Tibial artery (tissue), 4 donors: ENCODE measurements at places on chromosomes 1 and 21.
A peak's percentile ranks its signal among the peaks of the same experiment; 100 is the strongest.

DNA sequence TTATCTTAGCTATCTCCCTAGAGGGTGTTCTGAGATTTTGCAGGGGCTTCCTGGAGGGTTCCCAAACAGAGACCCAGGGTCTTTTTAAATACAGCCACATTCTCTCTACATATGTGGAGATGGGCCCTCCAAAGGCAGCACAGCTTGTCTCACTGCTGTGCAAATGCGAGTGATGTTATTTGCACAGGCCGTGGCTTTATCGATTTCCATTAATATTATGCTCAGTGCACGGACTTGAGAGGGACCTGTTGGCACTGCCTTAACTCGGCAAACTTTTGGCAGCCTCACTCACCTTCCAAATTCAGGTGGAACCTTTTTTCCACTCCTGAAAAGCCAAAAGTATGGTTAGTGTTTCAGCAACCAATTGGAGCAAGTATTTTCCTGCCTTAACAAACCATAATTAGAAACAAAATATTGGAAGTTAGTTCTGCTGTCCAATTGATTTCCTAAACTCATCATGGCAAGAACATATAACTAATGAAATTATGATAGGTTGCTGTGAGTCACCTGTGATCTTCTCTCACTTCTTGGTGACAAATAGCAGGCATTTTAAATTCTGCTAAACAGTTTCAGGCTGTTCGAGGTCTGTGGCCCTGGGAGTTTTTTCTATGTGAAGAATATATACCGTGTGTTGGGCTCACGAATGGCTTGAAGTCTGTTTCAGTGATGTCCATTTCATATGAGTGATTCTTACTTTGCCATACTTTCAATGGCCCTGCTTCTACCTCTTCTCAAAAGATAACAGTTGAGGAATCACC lies 10.9 kb downstream of the LHX9 start:
- DNase-seq: no peak

- no peak for DNase-seq
These were observed 3.5 kb upstream of the SSX2IP start for GRCh38 chr1:84693785-84694184.

- no peak for DNase-seq
These were observed 761 bp upstream of the PAX7 start for GRCh38 chr1:18629659-18630510.

DNA sequence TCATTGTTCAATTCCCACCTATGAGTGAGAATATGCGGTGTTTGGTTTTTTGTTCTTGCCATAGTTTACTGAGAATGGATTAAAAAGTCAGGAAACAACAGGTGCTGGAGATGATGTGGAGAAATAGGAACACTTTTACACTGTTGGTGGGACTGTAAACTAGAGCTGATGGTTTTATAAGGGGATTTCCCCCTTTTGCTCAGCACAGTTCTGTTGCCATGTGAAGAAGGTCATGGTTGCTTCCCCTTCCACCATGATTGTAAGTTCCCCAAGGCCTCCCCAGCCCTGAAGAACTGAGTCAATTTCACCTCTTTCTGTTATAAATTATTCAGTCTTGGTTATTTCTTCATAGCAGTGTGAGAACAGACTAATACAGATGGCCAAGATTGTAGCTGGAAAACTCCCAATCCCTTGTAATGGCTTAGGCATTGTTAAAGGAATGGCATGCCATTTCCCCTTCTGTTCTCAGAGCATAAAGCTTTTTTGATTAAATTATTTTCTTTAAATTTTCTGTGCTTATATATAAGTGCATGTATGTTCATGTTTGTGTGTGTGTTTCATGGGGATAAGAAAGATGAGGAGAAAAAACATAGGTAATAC lies 144.8 kb downstream of the BACH1 start:
- no peak for DNase-seq

DNA sequence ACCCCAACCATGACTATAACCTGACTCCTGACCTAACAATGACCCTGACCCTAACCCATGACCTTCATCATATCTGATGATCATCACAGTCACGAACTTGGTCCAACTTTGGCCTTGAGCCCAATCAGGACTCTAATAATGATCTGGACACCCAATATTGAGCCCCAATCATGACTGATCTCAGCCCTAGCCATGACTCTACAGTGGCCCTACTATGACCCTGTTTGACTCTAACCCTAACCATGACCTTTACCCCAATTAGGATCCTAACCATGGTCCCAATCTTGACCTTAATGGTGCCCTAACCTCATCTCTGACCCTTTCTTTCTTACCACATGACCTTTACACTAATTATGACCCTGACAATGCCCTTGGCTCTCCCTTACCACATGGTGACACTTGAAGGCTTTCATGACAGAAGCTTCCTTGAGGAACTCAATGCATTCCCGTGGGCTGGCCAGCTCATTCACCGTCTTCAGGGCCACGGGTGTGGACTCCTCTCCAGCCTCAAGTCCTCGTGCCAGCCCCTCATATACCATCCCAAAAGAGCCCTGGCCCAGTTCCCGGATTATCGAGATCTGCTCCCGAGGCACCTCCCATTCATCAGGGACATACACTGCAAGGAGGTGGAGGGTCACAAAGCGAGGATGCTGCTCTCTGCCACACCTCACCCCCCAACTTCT lies 16.2 kb downstream of the INSRR start:
- DNase-seq: no peak

DNA sequence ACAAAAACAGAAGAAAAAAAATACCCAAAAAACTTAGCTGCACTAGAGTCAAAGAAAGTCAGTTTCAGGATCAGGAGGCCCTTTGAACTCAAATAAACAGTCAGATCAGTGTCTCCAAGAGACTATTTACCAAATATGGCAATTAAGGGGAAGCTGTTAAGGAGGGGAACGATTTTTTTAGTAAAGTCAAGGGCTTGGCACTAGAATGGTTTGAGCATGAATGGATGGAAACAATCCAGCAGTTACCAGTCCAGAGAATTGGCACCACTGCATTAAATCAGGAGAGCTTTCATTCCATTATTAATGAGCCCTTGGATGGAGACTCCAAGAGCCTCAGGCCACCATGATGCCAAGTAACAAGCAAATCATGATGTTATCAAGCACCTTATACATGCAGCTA lies 7.2 kb downstream of the TRAPPC3 start:
- no peak for DNase-seq

- DNase-seq: no peak
These were observed 56.1 kb downstream of the SWT1 start for GRCh38 chr1:185213091-185213490.

GRCh38 chr1:25688390-25689119 lies 72.0 kb downstream of the MAN1C1 start:
- DNase-seq: peak; percentile 92

DNA sequence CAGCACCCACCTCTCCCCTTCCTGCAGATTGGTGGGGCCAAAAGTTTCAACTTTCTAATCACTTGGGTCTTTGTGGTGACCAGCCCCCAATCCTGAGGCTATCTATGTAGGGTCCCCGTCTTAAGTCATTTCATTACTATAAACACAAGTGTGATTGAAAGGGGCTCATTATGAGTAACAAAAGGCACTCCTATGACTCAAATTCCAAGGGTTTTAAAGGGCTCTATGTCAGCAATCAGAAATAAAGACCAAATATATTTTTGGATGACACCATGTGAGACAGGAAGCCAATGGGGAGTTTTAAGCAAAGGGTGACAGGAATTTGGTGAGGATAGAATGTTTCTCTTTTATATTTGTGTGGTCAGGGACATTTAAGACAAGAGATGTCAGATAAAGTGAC lies 6.2 kb downstream of the ERO1B start:
- DNase-seq: no peak

DNA sequence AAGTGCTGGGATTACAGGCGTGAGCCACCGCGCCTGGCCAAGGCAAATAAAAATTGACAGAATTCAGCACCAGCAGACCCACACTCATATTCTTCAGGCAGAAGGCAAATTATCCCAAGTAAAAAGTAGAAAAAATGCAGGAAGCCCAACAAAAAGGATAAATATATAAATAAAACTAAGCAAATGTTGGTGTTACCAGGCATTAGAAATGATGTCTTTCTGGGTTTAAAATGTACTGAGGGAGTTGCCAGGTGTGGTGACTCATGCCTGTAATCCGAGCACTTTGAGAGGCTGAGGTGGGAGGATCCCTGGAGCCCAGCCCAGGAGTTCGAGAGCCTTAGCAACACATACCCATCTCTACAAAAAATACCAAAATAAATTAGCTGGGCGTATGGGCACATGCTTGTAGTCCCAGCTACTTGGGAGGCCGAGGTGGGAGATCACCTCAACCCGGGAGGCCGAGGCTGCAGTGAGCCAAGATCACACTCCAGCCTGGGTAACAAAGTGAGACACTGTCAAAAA lies 6.3 kb downstream of the INTS11 start:
- DNase-seq: peak; percentile 92

- no peak for DNase-seq
These were observed 136.1 kb downstream of the TNFSF18 start for GRCh38 chr1:172914501-172915144.

- DNase-seq: no peak
These were observed 315.4 kb downstream of the SPATA17 start for GRCh38 chr1:217946511-217946910.
